ENCODE measurements at places on chromosomes 3 and 15.
A peak's percentile ranks its signal among the peaks of the same experiment; 100 is the strongest.

GRCh38 chr3:135159681-135160247 is 364.7 kb downstream of the EPHB1 start:
- no peak for DNase-seq

- no peak for DNase-seq
Observed at GRCh38 chr15:94059013-94059587, 172.3 kb upstream of the MCTP2 start.

DNA sequence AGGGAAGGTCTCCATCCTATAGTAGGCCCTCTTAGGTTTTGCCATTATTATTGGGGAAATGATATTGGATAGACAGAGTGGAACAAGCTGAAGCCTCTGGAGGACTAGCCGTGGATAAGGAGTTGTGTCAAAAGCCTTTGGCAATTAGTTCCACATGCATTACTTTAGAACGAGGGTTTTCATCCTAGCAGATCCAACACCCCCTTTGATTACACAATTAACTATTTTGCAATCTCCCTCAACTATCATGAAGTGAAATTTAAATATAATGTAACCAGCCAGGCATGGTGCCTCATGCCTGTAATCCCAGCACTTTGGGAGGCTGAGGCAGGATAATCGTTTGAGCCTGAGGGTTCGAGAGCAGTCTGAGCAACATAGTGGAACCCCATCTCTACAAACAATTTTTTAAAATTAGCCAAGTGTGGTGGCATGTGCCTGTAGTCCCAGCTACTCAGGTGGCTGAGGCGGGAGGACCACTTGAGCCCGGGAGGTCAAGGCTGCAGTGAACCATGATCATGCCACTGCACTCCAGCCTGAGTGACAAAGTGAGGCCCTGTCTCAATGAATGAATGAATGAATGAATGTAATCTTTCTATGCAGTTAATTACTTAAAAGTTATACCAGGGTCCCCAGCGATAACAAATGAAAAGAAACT is 56.8 kb downstream of the PXYLP1 start:
- no peak for DNase-seq

DNA sequence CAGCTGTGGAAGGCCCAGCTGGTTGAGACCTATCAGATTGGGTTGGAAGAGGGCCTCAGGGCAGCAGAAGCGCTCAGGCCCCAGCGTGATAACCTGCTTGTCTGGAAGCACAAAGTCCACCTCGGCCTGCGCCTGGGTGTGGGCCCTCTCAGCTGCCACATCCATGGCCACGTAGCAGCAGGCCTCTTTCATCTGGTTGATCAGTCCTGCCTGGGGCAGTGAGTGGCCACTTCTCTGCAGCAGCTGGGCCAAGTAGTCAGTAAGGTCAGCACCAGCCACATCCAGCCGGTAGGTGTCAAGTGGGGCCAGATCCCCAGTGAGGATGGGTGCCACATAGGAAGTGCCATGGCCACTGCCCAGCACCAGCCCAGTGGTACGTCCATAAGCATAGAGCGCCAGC is 3.9 kb upstream of the CAMKV start:
- DNase-seq, result no peak

DNA sequence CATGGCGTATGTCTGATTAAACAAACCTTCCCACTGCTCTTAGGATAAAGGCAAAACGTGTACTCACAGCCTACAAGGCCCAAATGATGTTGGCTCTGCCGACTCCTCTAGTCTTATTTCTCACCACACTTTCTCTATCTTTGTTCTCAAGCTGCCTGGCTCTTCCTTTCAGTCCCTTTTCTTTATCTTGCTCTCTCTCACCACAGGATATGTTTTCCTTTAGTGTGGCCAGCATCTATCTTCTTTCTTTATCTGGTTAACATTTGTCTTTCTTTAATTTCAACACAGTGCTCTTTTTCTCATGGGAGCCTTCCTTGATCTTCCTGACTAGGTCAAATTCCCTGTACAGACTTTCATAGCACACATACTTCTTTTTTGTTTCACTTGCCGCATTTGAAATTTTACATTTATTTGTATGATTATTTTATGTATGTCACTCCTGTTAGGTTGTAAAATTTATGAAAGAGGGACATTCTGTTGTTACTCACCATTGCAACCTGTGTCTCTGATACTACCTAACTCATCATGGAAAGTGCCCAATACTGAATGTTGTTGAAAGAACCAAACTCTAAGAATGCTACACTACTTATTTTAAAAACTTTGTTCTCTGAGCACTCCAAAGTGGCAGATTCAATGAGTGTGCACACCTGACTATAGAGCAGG is 328.9 kb upstream of the CBLB start:
- no peak for DNase-seq

DNA sequence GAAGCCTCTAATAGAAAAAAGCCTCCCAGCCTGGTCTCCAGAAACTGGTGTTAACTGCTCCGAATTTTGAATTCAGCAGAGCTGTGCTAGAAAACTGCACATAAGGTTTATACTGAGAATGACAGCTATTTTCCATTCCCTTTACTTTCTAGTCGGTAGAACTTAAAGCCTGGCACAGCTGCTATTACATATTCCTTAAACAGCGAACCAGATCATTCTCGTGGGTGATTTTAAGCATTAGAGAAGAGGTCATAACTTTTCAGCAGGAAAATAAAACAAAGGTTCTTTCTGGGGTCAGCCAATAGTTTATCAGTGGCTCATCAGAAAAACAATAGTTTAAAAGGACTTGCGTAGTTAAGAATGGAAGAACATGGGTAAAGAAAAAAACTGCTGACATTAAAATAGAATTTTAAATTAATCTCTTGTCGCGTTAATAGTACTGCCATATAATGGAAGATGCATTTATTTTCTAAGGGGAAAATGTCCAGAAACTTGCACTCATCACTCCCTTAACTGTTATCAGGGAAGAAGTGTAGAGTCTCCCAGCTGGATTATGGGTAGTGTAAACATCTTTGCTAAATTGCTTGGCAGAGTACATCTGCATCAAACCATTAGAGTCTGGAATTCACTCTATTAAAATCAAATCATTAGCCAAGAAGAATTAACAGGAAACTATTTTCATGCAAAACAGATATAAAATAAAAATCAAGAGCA is 7.9 kb downstream of the VGLL4 start:
- DNase-seq, result no peak

- DNase-seq, result no peak
Observed at GRCh38 chr15:67998599-67999133, 55.4 kb upstream of the PIAS1 start.

GRCh38 chr3:66744986-66745385 is 244.2 kb upstream of the LRIG1 start:
- no peak for DNase-seq

DNA sequence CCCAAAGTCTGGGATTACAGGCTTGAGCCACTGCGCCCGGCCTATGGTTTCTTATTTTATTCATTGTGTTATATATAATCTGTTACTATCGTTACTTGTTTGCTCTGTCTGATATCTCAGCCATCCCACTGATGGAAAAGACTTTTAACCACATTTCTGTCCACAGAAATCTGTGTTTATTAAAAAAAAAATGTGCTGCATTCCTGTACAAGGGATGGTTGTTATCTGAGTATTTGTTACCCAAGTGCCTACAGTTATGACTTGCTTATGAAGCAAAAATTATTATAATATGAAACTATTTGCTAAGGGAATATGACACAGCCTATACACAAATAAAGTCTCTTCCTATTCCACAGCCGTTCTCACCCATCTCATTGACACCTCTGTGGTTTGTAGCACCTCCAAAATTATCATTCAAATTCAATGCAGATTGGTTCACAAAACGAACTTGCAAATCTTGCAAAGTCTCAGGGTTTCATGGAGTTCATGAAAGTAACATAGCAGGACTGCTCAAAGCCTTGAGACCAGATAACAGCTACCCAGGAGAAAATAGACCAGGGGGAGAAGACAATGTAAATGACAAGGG is 47.4 kb upstream of the UBE2E1 start:
- DNase-seq, result no peak

DNA sequence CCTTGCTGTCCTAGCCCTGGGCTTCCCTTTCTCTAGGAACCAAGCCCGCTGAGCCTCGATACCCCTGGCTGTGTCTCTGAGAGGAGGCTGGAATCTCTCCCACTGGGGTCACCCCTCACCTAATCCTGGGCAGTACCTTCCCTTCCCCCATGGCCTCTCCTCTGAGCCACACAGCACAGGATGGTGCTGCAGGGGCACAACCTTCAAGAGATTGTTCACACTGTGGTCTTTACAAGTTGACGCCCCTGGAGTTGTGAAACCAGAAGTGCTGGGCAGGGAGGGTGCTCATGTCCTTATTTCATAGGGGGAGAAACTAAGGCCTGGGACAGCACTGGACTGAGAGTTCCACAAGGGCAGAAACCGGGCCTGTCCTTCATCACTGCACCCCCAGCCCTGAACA is 70.9 kb upstream of the TMEM115 start:
- DNase-seq, result no peak

GRCh38 chr3:170440344-170440743 is 21.7 kb downstream of the CLDN11 start:
- DNase-seq, result no peak

DNA sequence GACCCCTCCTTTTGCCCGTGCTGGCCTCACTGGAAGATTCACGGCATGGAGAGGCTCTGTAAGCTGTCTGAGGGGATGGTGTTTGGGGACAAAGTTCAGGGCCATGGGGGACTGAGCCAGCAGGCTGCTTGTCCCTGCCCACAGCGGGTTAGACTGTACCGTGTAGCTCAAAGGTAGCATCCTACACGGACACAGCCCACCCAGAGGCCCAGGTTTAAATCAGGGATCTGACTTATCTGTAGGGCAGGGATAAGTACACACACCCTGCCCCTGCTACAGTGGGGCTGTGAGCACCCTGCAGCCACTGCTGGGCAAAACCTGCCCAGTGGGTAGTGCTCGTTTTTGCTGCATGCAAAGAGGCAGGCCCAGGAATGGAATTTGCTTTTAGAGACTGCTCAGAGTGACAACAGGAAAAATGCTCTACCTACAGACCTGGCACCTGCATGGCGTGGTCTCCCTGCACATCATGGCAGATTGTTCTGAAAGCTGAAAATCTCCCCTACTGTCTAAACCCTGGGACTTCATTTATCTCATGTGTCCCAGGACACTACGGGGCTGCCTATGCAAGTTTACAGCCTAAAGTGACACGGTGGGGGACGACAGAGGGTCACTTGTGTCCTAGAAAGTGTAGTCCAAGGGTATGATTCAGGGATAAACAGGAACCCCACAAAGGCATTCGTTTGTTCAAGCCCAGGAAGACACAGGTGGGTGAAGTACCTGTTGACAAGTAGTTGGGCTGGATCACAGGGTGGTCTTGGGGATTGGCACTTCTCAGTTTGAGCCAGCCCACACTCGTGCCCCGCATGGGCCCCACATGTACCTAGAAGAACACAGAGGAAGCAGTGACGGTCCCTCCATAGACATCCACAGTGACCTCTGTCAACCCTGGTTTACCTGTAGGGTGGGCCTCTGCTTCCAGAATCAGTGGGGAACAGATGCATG is 27.7 kb downstream of the CHDH start:
- DNase-seq, result no peak

GRCh38 chr3:12541625-12542024 is 3.7 kb downstream of the MKRN2OS start:
- DNase-seq, result no peak

- DNase-seq, result peak; percentile 99
Observed at GRCh38 chr3:182490596-182491491, 302.5 kb upstream of the ATP11B start.

GRCh38 chr3:107238787-107239186 is 138.5 kb upstream of the CCDC54 start:
- DNase-seq, result no peak

GRCh38 chr15:58515807-58516206 is 84.0 kb downstream of the LIPC start:
- no peak for DNase-seq

GRCh38 chr3:103977417-103977816 is 1389.3 kb upstream of the ALCAM start:
- DNase-seq, result no peak

DNA sequence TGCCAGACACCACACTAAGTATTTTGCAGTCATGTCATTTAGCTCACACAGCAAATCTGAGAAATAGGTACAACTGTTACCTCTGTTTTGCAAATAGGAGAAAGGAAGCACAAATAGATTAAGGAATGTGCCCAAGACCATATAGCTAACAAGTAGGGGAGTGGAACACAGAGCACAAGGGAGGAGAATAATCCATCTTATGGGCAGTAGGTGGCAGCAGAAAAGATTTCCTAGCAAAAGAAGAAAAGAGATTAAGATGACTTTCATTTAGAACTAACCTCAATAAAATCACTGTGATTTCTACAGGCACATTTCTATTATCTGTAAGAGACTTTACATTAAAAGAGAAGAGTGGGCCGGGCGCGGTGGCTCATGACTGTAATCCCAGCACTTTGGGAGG is 49.1 kb downstream of the NR1I2 start:
- DNase-seq, result no peak

- no peak for DNase-seq
Observed at GRCh38 chr15:70048578-70049514, 48.9 kb downstream of the TLE3 start.

DNA sequence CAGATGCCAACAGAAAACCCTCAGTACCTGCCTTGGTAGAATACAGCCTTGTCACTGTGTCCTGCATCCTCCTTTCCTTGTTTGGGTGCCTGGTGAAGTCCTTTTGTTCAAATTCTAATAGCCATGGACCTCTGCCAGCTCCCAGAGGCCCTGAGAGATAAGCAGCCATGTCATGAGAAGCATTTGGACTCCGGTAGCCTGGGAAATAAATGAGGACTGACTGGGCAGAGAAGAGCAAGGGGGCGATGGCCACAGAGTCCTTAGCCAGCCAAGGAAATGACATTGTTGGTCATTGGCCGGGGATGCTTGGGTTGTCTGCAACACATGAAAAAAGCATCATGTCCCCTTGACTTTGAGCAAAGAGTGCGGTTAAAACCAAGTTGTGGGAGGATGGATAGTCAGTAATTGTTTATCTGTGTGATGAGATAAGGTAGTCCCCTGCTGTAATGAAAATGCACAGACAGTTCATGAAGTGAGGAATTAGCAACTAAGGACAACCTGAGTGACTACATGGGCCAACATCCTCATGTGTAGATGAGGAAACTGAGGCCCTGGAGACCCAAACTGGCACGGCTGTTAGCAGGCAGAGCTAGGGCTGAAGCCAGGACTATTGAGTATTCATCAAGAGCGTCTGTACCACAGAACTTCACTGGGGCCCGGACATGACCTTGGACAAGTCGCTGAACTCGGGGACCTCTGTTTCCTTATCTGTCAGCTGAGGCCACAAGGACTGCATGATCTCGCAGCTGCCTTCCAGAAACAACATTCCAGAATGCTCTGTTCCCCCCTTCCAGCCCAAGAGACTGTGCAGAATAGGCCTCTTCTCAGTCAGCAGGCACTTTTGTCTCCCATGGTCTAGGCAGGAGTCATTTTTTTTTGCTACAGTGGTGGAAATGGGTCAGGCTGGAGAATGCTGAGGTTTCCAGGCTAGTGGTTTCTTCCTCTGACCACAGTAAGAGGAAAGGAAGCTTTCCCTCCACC is 90.5 kb upstream of the CTDSPL start:
- DNase-seq, result no peak

GRCh38 chr3:155317211-155317610 is 23.7 kb upstream of the STRIT1 start:
- DNase-seq, result no peak

GRCh38 chr15:54803987-54804386 is 392.8 kb downstream of the RSL24D1 start:
- no peak for DNase-seq

Measured in NCI-H2081 treated with DMSO at 0.1 percent for 48 hours (cell line).